HS-5 (cell line): ENCODE measurements at places on chromosomes 7 and 10.
A peak's percentile ranks its signal among the peaks of the same experiment; 100 is the strongest.

DNA sequence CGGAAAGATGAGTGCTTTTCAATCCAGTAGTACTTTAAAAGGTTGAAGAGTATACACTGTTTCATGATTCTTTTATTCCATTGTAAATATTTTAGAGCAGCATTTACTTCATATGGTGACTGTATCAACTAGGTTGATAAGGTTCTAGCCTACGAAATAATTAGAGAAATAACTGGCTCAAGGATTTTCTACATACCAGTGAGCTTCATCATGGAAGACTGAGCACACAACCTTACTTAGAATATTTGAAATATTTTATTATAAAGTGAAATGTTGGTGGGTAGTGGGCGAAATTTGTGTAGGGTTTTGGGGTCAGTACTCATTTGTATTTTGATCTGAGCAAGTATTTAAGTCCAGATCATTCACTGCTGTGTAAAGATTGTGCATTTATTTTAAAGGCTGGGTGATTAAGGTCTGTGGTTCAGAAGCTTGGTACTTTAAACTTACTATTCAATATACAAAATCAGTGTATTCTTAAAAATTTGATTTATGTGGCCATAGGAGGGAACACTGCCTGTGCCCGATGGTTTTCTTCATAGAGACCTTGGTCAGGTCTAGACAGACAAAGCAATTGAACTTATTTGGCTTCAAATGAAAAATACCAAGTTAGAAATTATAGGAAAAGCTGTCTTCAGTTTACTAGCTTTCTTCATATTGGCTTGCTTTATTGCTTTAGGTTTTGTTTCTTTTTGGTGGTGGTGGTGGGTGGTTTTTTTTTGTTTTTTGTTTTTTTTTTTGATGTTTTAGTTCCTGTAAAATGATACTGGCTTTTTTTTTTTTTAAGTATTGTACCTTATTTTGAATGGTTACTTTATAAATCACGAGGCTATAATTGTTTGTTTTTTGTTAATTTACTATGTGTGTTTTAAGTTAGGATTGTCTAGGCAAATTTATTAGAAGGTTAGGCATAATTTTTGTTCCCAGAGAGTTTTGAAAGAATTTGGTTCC lies 3.0 kb downstream of the KMT2E start:
- no peak for DNase-seq

GRCh38 chr7:69090936-69091335 lies 507.3 kb upstream of the AUTS2 start:
- DNase-seq, result no peak

GRCh38 chr10:77459905-77460304 lies 177.7 kb downstream of the KCNMA1 start:
- DNase-seq, result no peak

DNA sequence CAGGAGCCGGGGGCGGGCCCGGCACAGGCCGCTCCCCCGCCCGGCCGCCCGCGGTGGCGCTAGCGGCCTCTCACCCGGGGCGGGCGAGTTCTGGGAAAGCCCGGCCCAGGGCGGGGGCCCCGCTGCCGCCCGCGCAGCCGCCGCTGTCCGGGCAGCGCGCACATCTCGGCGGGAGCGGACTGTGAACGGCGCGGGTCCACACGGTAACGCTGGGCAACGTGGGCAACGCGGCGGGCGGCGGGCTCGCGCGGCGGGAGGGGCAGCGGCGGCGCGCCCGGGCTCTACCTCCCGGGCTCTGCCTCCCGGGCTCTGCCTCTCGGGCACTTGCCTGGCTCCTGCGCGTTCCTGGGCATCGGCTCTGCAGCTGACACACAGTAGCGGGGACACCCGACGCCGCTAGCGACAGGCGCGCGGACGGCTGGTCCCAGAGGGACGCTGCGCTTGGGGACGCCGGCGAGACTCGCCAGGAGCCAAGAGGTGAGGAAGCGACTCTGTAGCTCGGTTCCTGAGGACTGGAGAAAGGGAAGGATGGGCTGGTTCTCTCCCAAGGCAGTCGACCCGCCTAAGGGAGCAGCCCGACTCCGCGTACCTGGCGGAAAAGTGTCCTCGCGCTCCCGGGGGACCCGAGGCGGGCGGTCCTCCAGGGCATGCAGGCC lies at the start of gene PLCE1:
PLCE1 (plus strand) TSS at position 150 of the 656 bp plus-strand sequence. CDS start 37,116 bp downstream, outside the sequence.
- DNase-seq, result no peak

DNA sequence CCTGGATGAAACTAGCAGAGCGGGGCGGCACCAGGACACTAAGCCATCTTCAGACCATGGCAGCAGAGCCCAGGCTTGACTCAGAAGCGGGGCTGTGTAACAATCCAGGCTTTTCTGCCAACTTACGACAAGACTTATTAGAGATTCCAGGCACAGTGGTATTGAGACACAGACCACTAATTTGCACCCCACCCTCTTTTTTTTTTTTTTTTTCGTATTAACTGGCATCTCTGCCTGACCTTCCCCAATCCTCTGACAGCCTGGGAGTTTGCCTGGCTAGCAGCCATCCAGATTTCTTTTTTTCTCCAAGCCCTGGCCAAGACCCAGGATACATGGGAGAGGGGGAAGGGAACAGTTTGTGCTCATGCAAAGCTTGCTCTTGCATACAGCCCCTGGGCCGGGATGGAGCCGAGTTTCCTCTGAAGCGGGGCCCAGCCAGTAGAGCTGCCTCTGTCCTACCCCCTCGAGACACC lies 182.4 kb downstream of the PLXNA4 start:
- DNase-seq, result no peak

DNA sequence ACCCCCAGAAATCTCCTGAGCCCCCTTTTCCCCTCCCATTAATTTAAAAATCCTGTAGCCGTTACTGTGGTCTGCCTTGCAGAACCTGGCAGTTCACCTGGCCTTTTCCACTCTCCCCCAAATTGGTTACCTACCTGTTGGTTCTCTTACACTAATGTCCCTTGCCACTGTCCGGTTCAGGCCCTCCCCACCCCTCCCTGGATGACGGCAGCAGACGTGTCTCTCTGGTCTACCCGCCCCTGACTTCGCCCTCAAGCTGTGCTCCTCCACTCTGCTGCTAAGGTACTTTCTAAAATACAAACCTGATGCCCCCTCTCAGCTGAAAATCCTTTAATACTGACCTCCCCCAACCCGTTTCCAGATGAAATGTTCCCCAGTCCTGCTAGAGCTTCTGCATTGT lies 15.6 kb upstream of the SH3PXD2A start:
- DNase-seq, result no peak

DNA sequence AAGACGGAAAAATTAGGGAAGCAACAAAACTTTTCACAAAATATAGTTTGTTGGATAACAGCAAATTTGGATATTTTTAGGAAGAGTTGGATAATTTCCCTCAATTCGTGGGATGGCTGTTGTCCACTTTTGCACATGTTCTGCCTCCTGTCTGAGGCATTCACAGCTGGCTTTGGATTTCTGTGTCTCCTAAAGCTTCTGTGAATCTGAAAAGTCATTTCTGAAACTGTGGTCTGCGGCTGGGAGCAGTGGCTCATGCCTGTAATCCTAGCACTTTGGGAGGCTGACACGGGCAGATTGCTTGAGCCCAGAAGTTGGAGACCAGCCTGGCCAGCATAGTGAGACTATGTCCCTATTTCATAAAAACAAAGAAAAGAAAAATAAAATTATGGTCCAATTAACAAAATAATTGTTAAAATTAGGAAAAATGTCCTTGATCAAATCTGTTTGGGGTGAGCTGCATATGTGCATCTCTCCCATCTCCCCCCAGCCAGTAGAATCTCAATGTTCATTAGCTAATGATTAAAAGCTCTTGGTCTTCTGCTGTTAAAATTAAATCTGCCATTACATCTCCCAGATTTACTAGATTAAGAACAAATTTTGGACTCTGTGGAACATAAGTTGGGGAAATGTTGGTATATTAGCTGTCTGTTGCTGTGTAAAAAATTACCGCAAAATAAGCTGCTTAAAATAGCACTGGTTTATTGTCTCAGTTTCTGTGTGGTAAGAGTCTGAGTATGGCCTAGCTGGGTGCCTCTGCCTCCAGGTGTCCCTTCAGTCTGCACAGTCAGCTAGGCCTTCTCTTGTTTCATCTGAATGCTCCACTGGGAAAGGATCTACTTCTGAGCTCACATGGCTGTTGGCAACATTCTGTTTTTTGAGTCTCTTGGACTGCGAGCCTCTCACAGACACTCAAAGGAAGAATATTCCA lies 332.0 kb upstream of the FZD1 start:
- no peak for DNase-seq

DNA sequence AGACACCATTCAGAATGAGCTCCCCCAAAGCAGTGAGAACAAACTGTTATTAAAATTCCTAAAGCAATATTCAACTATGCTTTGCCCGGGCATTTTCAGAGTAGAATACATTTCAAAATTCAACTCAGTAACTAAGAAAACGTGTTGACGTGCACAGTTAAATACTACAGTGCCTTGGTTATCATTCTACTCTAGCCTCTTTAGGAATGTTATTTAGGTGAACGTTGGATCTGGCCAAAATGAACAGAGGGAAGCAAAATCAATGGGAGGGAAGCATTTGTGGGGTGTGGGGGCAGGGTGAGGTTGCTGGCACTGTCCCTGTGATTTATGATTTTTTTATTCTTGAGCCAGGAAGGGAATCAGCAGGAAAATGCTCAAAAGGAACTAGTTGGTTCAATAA lies 27.5 kb downstream of the RSU1 start:
- DNase-seq, result no peak

- DNase-seq, result no peak
Observed at GRCh38 chr10:133062085-133062484, 25.6 kb upstream of the ADGRA1 start.

DNA sequence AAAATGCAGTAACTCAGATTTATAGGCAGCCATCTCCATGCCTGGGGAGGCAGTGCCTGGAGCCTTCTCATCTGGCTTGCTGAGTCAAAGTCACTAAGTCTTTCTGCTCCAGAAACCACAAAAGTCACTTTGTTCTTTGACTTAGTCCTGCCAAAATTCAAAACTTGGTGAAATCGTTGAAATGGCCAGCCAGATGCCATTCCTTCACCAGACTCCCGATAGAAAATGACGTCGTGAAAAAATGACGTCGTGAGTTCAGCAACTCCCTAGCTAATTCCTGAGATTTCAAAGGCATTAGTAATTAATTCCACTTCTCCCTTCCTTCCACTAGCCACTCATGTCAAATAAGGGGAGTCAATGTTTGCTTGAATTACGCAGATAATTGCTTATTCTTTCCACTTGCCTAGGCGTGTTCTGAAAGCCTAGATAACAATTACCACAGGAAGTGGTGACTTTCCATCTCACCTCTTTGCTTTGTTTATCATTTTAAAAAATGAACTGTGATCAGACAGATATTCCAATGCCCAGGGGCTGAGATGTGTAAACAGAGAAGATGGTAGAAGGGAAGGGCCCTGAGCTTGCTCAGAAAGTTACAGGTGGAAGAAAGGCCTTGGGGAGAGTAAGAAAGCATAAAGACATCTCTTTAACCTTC lies 48.5 kb upstream of the OSBPL3 start:
- peak; percentile 94 for DNase-seq

GRCh38 chr10:60654813-60655464 lies 123.3 kb upstream of the CDK1 start:
- peak; percentile 39 for DNase-seq

- DNase-seq, result no peak
Observed at GRCh38 chr10:121600611-121601010, 2.4 kb upstream of the FGFR2 start.

GRCh38 chr10:112295853-112296830 lies 12.9 kb downstream of the TECTB start:
- DNase-seq, result no peak

- no peak for DNase-seq
Observed at GRCh38 chr7:4080954-4081353, 601.1 kb upstream of the FOXK1 start.
